ENCODE measurements at places on chromosomes 4 and X.

- DNase-seq = no peak
Observed at GRCh38 chr4:15234116-15234855, 193.5 kb upstream of the C1QTNF7 start.

GRCh38 chr4:138225477-138225876 is 16.7 kb downstream of the SLC7A11 start:
- DNase-seq = no peak

DNA sequence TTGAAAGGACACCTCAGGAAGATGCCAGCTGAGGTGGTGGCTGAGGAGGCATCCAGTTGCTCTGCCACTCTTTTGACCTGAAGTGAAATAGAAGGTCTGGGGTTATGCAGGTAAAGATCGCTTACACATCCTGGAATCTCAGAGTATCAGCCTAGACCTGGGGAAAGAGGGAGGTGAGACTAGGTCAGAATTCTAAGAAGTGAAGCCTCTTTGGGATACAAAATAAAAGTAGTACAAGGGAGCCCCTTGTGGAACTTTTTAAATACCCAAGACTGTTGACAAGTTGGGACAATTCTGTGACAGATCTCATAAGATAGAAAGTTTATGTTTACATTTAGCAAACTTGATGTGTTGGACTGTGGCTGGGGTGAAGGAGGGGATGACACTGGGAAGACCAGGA is 263.1 kb downstream of the SPRY1 start:
- DNase-seq = peak; percentile 13

DNA sequence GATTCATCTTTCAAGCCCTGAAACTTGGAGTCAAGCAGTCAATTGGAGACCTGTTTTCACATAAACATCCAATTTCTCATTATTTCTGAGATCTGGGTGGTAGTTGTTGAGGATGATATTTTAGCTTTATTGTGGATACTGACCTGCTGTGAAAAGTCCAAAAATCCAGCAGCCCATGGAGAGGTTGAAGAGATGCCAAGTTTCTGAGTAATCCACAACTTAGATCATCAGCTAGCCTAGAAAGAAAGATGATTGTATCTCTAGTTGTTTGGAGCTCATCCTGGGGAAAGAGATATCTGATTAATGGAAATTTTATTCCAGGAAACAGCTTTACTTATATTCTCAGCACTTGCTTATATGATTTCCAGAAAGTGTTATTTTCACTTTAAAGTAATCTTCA is 48.6 kb upstream of the DCX start:
- no peak for DNase-seq

GRCh38 chr4:13633671-13634070 is 6.1 kb upstream of the BOD1L1 start:
- no peak for DNase-seq

DNA sequence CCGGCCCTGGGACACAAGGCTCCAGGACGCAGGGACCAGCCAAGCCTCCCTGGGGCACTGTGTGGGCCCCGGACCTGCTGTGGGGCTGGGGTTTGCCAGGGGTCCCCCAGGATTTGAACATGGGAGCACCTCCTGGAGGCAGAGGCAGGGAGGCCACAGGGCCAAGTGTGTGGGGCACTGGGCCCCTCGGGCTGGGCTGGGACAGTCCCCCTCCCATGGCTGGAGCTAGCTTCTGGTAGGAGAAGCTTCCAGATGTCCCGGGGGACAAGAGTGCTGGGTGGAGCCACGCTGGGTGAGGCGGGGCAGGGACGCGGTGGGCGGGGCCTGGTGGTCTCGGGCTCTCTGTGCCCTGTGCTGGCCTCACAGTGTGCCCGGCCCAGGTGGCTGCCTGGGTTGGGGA is 18.6 kb downstream of the FGFRL1 start:
- DNase-seq = no peak

- DNase-seq = no peak
Observed at GRCh38 chrX:10944136-10944885, 166.8 kb upstream of the HCCS start.

- DNase-seq = no peak
Observed at GRCh38 chr4:14621731-14622463, 380.4 kb upstream of the CPEB2 start.
